ENCODE measurements at places on chromosomes 2 and 18. TPM values are rescaled to one million over a fixed set of nuclear protein-coding genes. Genes with fewer than 3 reads are reported as not detected.

The SCYGR2 gene
- not detected for polyA plus RNA-seq

The CKAP2L gene
- polyA plus RNA-seq, result 0.95 TPM

The COLEC12 gene
- polyA plus RNA-seq, result not detected

The RGPD8 gene
- polyA plus RNA-seq, result 3.6 TPM

The IL18RAP gene
- not detected for polyA plus RNA-seq

The CCDC68 gene
- not detected for polyA plus RNA-seq

The CXCR1 gene
- polyA plus RNA-seq, result 0.40 TPM

The NPPC gene
- polyA plus RNA-seq, result not detected

The SIX2 gene
- polyA plus RNA-seq, result not detected

The ABCB11 gene
- not detected for polyA plus RNA-seq

The GDF7 gene
- 0.13 TPM for polyA plus RNA-seq

The PIEZO2 gene
- not detected for polyA plus RNA-seq

The PRKAG3 gene
- not detected for polyA plus RNA-seq

The AGXT gene
- not detected for polyA plus RNA-seq

The RAB27B gene
- 0.22 TPM for polyA plus RNA-seq

The GPR55 gene
- polyA plus RNA-seq, result 3.5 TPM

The MOGAT1 gene
- polyA plus RNA-seq, result not detected

The RAB6D gene
- 0.06 TPM for polyA plus RNA-seq

The SCN3A gene
- polyA plus RNA-seq, result 0.09 TPM

The OTOS gene
- polyA plus RNA-seq, result not detected

The DES gene
- polyA plus RNA-seq, result not detected

The VWA3B gene
- polyA plus RNA-seq, result not detected

The EMX1 gene
- polyA plus RNA-seq, result not detected

The AOX1 gene
- polyA plus RNA-seq, result not detected

The VPS4B gene
- polyA plus RNA-seq, result 54.2 TPM

The FBLN7 gene
- 40.2 TPM for polyA plus RNA-seq

The GKN2 gene
- not detected for polyA plus RNA-seq

Data from CD4-positive, CD25-positive, alpha-beta regulatory T cell (primary cell).